ENCODE measurements at places on chromosomes 2 and 18.

GRCh38 chr2:168626096-168626495, 170.0 kb downstream of the CERS6 start:
- DNase-seq: no peak

- peak; percentile 71 for DNase-seq
These were observed 101.3 kb upstream of the ETAA1 start for GRCh38 chr2:67295851-67296250.

DNA sequence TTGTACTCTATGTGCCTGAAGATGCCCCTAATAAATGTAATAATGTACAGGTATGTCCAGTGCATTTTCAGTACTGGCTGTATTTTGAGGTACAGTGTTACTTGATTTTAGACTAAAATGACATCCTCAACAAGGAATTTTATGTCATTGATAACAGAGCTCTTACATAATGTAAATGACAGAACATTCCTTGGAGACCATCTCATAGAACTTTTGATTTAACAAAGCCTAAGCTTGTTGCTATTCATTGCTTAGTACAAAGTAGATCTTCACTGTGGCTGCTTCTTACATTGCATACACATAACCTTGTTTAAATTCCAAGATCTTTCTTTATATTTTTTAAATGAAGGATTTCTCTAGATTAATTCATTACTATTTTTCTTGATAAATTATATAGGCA, 24.1 kb downstream of the DYNC1I2 start:
- DNase-seq: peak; percentile 43

DNA sequence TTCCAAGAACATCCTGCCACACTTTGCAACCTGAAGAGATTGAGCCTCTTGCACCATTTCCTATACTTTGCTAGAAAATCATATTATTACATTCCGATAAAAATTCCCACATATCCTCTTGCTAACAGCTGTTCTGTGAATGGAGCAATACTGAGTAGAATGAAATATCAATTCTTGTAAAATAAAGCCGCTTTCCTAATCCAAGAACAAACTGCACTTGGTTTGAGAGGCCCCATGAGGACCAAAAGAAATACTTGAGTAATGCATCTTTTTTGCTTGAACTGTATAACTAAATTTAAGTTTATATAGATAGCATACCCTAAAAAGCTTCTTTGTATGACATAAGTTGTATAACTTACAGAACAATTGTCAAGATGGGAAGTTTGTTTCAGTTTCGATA, 632.4 kb upstream of the SLC8A1 start:
- no peak for DNase-seq

DNA sequence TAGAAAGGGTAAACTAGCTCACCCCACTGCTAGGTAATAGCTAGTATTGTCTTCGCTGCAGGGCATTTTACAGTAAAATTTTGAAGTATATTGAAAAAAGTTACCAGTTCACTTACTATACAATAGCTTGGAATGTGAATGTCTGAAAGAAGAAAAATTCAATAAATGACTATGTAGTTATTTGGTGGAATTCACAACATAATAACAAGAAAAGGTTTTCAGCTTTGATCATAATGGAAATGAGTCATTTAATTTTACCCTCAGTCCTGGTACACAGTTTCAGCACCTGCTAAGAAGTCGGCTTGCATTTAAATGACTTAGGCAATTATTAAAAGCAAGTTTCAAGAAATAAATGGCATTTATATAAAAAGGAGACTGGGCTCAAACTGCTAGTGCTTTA, 90.4 kb downstream of the NUP35 start:
- no peak for DNase-seq

- peak; percentile 52 for DNase-seq
These were observed 3.4 kb upstream of the STAMBP start for GRCh38 chr2:73825408-73825807.

GRCh38 chr2:99770876-99771275, 281.1 kb upstream of the REV1 start:
- no peak for DNase-seq

DNA sequence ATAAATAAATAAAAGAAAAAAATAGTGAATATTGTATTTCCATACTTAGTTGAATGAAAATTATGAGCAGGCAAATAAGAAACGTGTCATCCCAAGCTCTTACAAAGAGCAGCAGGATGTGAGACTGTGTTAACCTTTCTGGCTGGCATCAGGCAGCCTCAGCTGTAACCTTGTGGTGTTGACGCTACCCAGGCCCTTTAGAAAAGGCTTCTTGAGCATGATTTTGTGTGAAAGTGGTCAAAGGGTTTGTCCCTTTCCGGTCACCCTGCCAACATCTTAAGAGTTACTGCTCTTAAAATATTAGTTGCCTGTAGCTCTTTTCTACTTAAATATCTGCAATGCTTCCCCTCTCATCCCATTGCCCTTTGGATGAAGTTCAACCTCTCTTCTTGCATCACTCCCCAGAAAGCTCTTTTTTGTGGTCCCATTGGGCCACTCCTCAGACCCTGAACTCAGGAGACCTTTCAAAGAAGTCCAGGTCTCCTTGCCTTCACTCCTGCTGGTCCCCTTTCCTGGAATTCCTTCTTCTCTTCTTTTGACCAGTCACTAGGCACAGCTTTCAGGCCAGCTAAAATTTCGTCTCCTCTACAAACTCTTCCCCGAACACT, 35.0 kb downstream of the RHOB start:
- no peak for DNase-seq

DNA sequence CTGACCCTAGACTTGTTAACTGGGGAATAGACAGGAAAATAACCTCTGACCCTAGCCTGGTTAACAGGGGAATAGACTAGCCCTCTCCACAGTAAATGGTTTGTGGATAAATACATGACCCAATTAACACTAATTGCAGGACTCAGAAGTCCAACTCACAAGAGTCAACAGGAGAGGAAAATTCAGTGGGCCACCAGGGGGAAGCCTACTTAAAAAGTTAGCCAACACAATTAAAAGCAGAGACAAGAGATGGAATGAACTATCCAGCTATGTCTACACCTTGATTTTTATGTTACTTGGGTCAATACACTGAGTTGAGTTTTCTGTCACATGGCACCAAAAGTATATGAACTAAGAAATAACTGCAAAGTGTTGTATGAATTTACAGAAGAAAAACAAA, 158.8 kb upstream of the SLC39A10 start:
- peak; percentile 30 for DNase-seq

DNA sequence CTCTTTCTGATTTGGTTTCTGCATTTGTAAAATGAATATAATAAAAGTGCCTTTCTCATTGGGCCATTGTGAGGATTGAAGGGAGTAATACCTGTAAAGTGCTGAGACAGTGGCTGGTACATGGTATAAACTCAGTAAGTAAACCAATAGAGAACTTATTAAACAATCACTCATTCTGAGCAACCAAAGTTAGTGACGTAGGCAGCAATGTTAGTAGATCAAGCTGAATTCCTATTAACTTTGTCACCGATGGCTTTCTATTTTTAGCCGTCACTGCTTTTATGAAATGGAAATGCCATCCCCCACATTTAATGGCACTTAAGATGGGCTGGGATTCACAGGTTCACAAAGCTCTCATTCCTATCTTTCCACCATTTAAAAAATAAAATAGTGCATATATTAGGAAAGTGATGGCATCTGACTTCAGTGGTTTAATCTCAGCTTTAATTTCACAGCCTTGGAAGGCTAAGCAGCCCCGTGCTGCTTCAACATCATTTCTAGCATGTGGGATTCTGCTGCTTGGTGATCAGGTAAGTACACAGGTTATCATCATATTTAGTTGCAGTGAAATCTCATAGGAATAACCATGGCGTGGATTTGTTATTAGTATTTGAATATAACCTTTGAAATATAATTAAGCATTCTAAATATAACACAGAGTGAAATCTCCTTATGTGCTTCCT, 17.6 kb upstream of the PPP4R1 start:
- peak; percentile 96 for DNase-seq

DNA sequence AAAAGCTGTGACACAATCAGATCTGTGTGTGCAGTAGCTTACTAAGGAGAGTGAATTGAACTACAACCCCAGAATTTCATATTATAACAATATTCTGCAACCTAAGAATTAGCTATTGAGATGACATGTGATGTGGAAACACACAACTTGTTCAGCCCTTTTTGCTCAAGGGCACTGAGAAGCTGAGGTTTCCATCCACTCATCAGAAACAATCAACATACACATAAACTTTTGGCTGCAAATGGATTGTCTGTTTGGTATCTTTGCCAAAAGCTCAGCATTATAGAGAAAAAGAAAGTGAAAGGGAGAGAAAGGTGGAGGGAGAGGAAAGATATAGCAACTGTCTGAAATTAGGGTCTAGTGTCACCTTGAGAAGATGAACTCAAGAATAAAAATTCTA, 117.2 kb upstream of the KLF7 start:
- DNase-seq: no peak

DNA sequence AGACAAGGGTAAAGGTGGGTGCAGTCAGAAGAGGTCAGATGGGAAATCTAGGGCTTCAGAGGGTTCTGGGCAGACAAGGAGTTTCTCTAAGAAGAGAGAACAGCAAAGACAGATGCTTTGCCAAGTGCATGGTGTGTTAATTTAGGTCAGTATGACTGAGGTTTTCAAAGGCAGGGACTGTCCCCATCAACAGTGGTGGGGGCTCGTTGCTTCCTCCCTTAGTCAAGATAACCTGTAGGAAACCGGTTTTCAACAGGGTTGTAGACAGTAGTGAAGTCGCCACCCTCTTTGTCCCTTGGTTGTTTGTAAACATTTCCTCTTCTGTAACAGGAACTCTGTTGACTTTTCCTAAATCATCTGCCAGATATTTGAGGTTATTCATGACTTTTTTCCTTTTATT, 11.6 kb downstream of the RAB12 start:
- no peak for DNase-seq

- DNase-seq: no peak
These were observed 131.4 kb downstream of the SEPTIN10 start for GRCh38 chr2:109482361-109482861.

GRCh38 chr18:56959120-56959519, 187.8 kb upstream of the BOD1L2 start:
- DNase-seq: no peak

DNA sequence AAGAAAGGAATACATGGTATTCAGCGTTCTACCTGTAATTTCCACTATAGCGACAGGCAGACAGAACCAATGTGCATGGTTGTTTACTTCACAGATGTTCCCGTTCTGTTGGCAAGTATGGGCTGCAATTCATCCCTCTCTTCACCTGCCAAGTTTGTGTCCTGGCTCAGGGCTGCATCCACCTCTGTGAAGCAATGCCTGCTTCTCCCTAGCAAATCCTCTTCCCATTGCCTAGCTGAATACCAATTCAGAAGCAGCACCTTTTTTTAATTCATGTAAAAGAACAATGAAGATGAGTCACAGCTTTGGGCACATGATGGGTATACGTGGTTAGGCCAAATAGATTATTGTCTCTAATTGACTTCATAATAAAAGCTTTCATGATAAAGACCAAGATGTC, 54.7 kb upstream of the LRATD1 start:
- DNase-seq: no peak

- DNase-seq: no peak
These were observed 40.0 kb upstream of the PUM2 start for GRCh38 chr2:20390524-20391123.

DNA sequence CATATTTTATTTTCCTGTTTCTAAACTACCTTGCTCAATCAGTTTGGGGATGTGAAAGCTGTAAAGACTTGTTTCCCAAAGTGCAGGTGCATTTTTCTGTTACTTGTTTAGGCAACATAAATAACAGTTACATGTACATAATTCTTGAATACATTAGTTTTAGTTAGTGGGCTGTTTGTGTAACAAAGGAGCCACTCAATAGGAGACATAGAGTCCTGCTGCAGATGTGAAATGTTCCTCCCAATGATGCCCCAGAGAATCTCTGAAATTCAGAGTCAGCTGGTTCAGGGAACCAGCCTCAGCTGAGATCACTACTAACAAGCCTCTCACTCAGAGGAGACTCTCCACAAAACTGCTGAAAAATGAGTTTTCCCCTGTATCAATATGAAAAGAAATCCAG, 91.5 kb upstream of the TWSG1 start:
- DNase-seq: no peak

- DNase-seq: peak; percentile 80
These were observed 5.5 kb downstream of the SLC11A1 start for GRCh38 chr2:218387369-218388194.

DNA sequence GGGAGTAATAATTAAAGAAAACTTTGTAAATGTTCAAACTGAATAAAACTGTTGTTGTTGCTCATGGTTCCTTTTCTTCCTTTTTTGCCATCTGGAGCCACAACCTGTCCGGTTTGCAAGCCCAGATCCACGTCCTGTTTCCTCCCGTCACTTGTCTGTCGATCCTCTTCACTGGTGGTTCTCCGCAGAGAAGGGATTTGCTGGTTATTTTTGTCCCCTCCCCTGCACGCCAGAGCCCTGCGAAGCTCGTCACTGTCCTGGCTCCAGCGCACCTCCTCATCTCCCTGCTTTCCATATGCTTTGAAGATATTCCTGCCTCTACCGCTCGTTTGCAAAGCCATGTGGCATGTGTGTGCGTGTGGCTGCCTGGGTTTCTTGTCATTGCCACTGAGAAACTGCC, 461.4 kb downstream of the RNF144A start:
- no peak for DNase-seq

GRCh38 chr2:85503168-85503850, 35.7 kb upstream of the MAT2A start:
- DNase-seq: no peak

Data from IMR-90 (cell line).